Stimulated activated CD8-positive, alpha-beta memory T cell treated with anti-CD3 and anti-CD28 coated beads, Interleukin-15, amount 100 ng/mL, for 1 hour (primary cell): ENCODE measurements at places on chromosomes 1 and 21.

GRCh38 chr1:232547938-232548484 lies 81.9 kb downstream of the SIPA1L2 start:
- DNase-seq: no peak

DNA sequence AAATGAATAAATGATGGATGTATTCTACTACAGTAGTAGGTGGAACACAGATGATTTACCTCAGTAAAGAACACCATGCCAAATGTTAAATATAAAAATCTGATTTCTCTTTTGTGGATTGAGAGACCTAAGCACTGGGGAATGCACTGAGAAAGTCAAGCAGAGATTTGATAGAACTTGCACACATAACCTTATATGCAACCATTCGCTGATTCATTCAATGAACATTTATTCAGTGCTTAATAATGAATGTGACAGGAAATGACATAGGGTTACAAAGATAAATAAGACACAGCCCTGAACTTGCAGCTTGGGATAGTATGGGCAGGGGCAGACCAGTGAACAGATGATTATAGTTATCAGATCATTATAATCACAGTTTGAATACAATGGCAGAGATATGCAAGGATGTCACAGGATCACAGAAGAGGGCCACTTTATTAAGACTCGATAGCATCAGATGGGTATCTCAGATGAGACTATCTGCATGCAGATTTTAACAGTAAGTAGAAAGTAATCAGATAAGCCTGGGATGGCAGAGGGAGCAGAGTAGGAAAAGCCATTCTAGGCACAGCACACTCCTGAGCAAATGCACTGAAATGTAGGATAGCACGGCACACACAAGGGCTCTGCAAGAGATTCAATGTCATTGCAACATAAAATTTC lies 169.4 kb downstream of the ASTN1 start:
- no peak for DNase-seq

- no peak for DNase-seq
Measured at GRCh38 chr21:39519835-39520234, 68.1 kb downstream of the SH3BGR start.

- DNase-seq: no peak
Measured at GRCh38 chr1:154832384-154832783, 37.7 kb downstream of the KCNN3 start.

DNA sequence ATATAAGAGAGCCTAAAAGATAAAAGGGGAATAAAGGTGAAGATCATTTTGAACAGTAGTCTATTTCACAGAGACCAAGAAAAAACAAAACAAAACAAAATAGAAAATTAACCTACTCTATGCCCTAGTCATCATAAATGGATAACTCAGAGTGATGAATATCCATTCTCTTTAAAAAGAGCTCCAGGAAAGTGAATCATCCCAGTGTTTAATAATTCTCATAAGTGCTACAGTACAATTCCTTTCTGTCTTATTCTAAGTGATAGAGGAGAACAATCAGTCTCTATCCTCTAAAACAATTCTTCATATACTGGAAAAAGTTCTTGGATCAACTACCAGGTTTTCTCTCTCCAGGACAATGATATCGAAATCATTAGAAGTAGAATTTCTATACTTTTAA lies 45.8 kb downstream of the GDAP2 start:
- no peak for DNase-seq

DNA sequence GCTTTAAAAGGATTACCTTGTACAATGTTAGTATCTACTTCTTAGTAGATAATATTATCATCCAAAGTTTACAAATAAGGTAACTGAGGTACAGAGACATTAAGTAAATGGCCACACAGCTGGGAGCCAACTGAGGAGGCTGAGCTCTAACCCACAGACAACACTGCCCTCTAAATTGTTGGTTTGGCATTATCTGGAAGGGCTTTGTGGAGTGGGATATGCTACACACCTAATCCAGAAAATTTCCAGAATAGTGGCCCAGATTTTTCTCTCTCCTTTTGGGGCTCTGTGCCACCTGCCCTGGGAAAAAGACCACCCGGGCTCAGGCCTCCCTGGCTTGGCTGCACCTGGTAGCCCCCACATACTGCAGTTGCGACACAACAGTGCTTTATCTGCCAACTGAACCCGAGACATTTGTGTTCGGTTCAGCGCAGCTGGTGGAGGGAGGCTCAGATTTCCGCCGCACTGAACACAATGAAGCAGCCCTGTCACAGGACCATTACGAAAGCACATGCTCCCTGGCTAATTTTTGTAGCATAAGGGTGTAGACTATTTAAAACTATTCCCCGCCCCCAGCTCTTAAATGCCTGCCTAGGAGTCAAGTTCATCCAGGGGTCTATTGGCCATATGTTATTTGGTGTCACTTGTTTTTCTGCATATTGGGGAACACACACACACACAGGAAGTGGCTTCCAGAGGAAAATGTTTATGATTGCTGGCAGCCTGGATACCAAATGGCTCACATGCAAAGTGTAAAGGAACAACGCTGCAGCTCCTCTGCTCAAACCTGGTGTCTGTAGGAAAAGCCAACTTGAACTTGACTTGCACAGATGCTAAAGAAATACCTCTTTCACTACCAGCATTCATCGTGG lies 92.3 kb upstream of the ESRRG start:
- DNase-seq: no peak

- DNase-seq: no peak
Measured at GRCh38 chr1:164643018-164643417, 84.0 kb downstream of the PBX1 start.

GRCh38 chr1:57882072-57882471 lies 458.2 kb upstream of the DAB1 start:
- no peak for DNase-seq

DNA sequence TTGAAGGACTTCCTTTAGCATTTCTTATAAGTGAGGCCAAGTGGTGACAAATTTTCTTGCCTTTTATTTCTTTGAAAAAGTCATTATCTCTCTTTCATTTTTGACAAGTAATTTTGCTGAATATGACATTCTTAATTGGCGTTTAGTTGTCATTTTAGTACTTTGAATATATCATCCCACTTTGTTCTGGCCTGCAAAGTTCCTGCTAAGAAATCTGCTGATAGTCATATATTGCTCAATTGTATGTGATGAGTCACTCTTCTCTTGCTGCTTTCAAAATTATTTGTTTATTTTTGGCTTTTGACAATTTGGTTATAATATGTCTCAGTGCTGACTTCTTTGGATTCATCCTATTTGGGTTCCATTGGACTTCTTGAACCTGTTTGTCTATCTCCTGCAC lies 312.6 kb downstream of the DUSP10 start:
- DNase-seq: no peak

- DNase-seq: no peak
Measured at GRCh38 chr1:179709841-179710329, 33.2 kb upstream of the FAM163A start.

GRCh38 chr21:31117128-31117916 lies 79.0 kb upstream of the KRTAP19-8 start:
- no peak for DNase-seq

DNA sequence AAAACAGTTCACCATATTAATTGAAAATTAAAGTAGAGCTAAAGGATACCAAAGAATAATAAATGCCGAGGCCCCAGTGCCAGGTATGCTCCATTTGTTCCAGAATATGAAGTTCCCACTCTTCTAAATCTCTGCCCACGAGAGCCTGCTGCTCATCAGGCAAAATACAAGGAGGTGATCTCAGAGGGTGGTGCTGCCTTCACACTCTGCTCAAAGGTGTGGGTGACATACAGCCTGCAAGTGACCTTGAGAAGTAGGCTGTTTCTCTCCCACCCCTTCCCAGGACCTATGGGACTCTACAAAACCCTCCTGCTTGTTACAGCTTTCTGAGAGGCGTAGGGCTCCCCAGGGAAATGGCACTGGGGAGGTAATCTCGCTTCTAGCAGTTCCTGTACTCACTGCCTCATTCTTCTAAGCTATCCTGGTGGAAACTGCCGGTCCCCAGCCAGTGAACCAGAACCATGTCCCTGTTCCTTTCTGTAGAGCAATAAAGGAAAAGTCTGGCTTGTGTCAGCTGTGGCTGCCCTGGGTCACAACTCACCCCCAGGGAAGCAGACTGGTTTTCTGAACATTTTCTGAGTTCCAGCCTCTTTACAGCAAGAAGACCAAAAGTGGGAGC lies 26.9 kb upstream of the DPT start:
- DNase-seq: no peak

DNA sequence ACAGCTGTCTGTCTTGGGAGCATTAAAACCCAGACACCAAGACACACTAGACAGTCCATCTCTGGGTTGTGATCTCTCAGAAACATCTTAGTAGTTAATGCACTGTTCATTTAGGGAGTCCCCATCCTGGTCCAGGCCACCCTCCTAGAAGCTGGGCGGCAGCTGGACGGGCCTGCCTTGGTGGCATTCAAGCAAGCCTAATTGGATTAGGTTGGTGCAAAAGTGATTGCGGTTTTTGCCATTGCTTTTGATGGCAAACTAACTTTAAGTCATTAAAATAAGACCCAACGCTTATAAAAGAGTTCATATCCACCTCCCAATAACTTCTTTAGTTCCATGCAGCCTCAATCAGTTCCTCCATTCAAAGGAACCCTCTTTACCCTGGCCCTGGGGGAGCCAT lies 21.7 kb downstream of the ATP5PO start:
- DNase-seq: no peak

DNA sequence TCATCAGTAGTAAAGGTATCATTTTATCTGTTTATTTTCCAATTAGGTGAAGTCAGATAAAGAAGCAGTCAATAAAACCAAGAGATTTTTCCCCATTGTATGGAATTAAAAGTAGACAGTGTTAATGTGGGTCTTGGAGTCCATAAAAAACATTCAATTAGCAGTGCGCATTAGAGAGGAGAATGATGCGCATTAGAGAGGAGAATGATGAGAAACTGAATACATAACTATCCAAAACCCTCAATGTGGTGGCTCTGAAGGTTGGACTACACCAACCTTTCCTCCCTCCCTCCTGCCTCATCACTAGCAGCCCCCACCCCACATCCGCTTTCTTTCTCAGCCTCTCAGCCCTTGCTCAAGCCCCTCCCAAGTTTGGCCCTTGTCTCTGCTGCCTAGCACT lies 99.5 kb downstream of the DAB1 start:
- DNase-seq: no peak

GRCh38 chr1:158153179-158153578 lies 27.5 kb upstream of the CD1D start:
- DNase-seq: no peak

DNA sequence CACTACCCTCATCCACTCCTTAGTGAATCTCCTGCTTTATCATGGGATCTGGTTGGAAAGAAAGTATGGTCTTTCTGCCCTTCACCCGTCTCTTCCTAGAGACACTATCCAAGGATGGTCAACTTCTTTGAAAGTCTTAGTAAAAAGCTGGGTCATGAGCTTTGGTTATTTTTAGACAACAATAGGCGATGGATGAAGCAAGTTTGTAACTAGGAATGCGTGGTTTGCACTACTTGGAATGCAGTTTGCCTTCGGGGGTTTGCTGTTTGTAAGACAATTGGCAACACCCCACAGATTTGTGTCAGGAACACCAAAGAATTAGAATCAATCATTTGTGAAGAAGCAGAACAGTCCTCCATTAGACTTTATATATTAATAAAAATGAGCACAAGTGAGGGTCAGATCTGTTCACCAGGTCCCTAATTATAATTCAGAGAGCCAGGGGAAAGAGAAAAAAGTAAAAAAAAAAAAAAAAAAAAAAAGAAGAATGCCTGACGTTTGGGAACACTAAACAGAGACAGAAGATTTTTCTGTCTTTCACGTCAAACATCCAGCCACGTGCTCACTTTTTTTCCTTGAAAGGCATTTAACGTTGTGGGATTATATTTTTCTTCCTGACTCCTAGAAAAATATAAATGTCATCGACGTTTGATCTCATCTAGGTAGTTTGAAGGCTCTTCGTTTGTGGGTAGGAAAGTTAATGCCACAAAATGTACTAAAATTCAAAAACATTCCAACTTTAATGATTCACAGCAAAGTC lies 60.7 kb upstream of the BTG3 start:
- DNase-seq: no peak

DNA sequence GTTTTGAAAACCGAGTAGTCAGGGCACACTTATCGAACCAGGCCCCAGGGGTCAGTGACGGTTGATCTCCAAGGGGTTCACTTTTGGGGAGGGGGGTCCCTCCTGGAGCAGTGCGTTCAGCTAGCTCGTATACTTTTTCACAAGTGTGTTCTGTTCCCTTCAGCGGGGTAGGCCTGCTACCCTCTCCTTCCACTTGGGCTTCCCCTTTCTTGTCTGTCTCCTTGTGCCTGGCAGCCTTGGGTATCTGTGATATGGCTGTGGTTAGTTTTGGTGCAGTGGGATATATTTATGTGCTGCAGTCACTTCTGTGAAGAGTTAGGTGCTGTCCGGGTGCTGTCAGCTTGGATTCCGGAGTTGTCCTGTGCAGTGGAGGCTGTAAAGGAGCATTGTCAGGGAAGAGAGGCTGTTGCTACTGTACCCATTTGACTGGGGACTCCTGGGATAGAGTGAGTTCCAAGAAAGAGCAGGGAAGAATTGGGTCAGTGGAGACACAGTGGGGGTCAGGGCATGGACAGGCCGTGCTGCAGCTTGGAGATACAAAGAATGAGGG lies 29.7 kb downstream of the ADARB1 start:
- DNase-seq: no peak

GRCh38 chr1:173853074-173853473 lies 14.7 kb downstream of the GAS5 start:
- DNase-seq: no peak

- DNase-seq: no peak
Measured at GRCh38 chr1:224359207-224359606, 2.5 kb downstream of the CNIH4 start.

DNA sequence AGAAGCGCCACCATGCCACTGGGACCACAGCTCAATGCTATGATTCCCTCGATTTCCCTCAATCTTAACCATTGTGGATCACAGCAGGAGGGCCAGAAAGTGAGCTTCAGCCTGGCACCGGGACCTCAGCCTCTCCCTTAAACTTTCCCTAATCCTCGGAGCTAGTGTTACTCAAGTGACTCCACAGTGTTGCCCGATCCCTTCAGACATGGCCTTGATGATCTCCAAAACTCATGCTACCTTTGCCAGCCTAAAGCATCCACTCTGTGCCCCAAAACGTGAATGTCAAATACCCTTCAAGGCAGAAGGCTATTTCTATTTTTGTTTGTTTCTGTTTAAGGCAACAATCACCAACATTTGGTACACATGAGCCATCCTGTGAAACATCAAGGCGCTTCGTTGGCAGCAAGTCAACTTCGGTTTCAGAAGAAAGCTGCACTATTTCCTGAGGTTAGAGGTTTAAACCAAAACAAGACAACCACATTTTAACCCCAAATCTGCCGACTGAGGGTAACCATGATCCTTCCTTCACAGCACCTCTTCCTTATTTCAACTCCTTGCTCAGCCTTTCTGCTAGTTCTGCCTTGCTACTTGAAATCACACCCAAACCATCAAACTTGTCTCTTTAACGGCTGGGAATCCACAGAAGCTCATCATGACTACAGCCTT lies 94.4 kb upstream of the KRTAP19-8 start:
- peak; percentile 45 for DNase-seq

DNA sequence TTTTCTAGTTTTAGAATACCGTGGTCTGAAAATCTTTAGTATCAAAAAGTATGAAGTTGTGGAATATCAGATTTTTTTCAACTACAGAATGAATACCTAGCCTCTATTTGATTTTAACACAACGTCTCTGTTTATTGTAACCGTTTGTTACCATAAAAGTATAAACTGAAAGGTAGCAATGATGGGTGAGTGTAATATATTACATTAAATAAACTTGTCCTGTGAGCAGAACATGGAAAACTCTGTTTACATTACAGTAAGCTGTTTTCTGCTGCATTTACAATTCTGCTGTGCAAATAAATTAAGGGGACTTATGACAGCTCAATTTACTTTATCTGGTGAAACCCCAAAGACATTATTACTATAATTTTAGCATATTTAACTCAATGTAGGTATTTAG lies 62.5 kb downstream of the CHRM3 start:
- no peak for DNase-seq

GRCh38 chr1:162351246-162351842 lies 25.3 kb downstream of the SPATA46 start:
- DNase-seq: no peak
